Effector CD4-positive, alpha-beta T cell (primary cell): ENCODE measurements at places on chromosomes 2 and 18.

DNA sequence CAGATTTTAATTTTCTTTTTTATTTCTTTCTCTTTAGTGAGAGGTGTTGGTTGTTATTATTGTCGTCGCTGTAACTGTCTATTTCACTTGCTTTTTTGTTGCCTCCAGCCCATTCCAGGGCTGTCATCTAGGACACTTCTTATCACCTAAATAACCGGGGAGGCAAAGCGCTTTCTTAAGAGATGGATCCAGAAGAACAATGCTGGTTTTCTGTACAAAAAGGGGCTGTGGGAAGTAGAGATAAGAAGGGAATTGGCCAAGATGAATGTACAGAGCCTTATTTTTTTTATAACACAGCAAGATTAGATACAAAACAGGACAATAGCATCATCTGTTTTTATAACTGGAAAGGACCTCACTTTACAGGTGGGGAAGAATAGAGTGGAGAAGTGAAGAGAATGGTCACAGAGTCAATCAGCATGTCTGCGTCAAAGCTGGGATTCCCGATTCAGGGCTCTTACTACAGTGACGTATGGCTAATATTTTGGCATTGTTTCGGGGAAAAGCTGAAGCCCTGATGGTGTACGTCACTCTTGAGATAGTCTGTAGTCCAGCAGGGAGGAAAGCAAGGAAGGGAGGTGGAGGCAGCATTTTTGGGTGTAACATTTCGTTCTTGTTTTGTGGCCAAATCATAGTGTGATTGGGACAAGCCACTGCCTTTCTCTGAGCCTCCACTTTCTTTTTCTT lies 23.2 kb downstream of the IL1B start:
- DNase-seq: no peak

- DNase-seq: no peak
Observed at GRCh38 chr2:182866095-182866460, 359 bp downstream of the FRZB start.

GRCh38 chr2:67585400-67585799 lies 188.3 kb downstream of the ETAA1 start:
- no peak for DNase-seq

DNA sequence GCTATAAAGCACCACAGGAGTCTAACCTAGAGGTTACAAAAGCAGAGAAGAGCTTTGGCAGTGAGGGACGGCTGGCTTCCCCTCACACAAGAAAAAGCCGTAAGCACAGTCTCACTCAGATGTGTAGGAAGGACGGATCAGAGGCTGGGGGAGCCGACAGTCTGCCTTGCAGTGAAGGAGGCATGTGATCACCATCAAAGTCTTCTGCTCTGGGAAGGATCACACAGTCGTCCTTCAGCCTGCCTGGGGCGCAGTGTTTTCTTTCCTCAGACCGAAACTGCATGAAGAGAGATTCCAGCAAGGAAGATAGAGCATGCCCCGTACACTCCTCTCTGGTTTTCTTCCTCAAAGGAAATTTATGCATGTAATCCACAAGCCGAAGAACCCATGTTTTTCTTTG lies 24.1 kb downstream of the GATA6 start:
- DNase-seq: no peak

DNA sequence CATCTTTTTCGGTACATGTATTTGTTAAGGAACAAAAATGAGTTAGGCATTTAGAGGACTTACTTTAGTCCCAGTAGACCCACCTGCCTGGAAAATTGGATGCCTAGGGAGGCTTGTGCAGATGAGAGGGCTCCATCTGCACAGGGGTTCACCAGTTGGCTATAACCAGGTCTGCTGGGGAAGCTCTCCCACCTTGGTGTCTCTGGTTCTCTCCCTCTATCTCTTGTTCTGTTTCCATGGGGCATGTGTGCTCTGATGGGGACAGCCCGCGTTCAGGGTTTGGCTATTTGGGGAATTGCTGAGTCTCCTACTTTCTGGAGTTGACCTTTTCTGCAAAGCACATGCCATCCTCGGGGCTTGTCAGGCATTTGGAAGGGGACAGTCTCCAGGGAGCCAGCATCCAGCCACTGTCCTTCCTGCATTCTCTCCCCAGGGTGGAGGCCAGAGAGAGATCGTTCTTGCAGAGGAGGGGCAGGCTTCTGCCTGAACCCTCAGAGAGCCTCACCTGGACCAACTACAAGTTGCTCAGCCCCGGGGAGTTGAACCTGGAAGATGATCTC lies 157.3 kb downstream of the KLHL29 start:
- no peak for DNase-seq

GRCh38 chr2:95734976-95735890 lies 143.4 kb downstream of the TRIM43 start:
- no peak for DNase-seq

DNA sequence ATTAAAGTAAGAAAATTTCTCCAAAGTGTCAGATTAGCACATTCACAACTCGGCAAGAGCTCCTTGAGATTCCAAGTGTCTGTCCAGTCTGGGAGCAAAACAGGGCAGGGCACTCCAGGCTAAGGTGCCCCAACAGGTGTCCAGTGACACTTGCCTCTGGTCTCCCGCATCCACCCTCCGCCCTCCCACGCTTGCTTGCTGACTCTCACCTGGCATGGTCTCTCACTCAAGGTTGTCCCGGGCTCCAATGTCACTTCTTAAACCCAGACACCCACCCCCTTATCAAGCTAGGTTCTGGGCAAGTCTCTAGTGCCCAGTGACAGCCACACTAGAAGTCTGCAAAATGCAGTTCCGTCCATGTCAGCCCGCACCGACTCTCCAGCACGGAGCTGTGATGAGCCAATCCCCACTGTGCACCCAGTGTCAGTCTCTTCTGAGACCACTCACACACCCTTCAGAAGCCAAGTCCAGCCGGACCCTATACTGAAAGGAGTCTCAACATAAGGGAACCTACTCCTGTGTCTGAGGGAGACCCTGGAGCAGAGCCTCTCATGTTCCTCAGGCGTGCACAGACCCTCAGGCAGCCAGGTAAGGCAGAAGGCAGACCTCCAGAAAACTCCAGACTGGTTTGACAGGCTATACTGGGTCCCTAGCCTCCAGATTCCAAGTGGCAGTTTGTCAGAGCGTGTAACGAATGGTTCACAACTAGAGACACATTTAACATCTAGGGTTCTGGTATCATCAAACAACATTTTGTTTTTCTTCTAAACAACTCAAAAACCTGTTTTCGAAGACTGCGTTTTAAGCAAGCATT lies 45.6 kb downstream of the HDLBP start:
- DNase-seq: no peak

GRCh38 chr2:226407135-226407534 lies 392.5 kb downstream of the IRS1 start:
- DNase-seq: no peak

DNA sequence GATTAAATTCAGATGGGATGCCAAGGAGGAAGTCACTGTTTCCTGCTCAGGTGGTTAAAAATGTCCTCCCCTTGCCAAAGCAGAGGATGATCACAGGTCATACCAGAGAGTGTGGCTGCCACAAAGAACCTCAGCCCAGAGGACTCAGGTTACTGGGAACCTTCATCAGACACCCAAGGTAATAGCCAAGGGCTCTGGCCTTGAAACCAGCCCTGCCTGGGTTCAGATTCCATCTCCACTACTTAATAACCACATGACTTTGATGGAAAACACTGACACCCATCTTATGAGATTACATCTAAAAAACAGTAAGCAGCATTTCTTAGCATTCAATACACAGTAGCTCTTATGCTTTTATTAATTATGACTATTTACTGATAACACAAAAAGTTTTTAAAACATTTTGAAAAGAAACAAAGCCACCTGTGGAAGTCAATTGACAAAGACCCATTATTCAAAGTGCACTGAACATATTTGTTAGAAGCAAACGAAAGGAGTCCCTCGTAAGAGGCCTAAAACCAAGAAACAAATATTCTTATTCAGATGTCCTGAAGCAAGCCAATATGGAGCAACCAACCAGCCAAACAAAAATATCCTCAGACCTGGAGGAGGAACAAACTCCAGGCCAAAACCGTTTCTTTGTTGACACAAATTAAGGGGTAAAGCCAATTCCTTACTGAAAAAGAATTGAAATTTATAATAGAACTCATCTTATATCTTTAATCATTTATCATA lies 241.5 kb downstream of the RNF152 start:
- no peak for DNase-seq

DNA sequence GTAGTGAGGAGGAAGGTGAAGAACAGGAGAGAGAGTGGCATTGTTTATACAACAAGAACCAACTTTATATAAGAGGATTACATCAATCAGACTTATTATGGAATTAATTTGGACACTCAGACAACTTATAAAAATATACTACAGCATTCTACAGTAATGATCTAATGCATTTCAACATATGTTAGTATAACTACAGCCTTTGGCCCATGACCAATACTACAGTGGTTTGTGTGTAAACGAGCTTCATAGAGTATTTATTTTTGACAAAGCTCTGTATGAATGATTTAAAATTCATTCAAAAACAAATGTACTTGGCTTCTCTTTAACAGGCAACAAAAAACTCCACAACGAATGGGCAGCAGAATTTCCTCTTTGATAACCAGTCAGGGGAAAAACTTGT lies 72.8 kb downstream of the ZNF521 start:
- no peak for DNase-seq

GRCh38 chr2:17851731-17852585 lies 26.5 kb upstream of the KCNS3 start:
- no peak for DNase-seq

GRCh38 chr2:149015926-149016563 lies 22.5 kb upstream of the LYPD6B start:
- DNase-seq: no peak

GRCh38 chr2:179694963-179695362 lies 166.4 kb downstream of the ZNF385B start:
- DNase-seq: no peak

- DNase-seq: no peak
Observed at GRCh38 chr2:23476786-23477185, 91.8 kb downstream of the KLHL29 start.

DNA sequence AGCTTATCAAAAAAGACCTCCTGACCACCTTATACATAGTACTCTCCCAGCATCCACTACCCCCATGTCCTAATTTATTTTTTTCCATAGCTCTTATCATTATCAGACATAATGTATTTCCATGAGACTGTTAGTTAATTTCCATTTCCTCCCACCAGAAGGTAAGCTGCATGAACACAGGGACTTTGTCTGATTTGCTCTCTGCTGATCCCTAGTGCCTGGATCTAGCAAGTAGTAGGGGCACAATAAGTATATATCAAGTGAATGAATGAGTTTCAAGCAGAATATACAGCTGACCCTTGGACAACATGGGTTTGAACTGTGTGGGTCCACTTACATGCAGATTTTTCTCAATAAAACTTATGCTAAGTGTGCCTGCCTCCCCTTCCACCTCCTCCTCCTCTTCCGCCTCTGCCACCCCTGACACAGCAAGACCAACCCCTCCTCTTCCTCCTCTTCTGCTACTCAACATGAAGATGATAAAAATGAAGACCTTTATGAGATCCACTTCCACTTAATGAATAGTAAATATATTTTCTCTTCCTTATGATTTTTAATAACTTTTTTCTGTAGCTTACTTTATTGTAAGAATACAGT lies 53.8 kb downstream of the CTAGE1 start:
- DNase-seq: no peak
